Stimulated activated CD4-positive, alpha-beta T cell treated with anti-CD3 and anti-CD28 coated beads, Interleukin-1b, Interleukin-23, amount 100 ng/mL, for 24 hours (primary cell): ENCODE measurements at places on chromosomes 2 and 18.

- DNase-seq: no peak
Observed at GRCh38 chr2:220445429-220446105, 818.1 kb downstream of the SLC4A3 start.

DNA sequence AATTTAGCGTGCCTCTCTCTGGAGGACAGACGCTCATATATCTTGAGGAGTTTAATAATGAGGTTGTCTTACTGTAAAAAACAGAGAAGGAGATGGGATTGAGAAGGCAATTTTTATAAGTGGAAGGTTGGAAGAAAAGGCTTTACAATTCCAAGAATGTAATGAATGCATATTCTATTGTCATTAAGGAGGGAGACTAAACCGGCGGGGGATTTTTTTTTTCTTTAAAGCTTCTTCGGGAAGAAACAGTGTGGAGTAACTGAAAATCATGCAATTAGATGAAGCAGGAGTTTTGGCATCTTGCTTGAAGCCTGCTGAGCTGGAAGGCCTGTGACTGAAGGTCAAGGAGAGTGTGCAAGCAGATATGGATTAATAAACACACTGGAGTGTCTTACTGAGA is 124.4 kb downstream of the HRH4 start:
- no peak for DNase-seq

GRCh38 chr2:36245651-36246050 is 109.9 kb upstream of the CRIM1 start:
- no peak for DNase-seq

- no peak for DNase-seq
Observed at GRCh38 chr2:199851883-199852282, 891 bp upstream of the FTCDNL1 start.

GRCh38 chr18:9323750-9324445 is 10.7 kb upstream of the TWSG1 start:
- no peak for DNase-seq

GRCh38 chr2:191696001-191696400 is 18.1 kb downstream of the NABP1 start:
- no peak for DNase-seq

DNA sequence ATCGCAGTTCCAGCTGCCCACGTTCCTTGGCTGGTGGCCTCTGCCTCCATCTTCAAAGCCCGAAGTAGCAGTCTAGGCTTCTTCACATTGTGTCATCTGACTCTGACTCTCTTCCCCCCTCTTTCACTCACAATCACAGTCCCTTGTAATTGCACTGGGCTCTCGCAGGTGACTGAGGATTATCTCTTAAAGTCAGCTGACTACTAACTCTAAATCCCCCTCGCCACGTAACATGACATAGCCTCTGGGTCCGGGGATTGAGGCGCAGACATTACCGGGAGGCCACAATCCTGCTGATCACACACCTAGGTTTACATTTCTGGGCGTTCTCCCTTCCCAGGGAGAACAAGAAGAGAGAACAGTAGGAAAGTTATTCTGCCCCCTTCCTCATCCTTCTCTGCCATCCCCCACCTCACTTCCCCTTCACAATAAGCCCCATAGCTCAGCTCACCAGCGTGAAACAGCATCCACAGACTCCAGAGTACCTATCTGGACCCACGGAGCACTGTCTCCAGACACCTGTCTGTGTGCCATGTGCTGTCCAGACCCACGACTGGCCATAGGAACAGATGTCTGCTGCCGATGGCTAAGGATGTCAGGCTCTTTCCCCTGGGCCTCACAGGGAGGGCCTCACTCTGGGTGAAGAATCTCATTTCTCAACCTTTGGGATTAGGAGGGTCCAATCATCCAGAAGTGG is 64.3 kb upstream of the FZD7 start:
- DNase-seq: no peak

- no peak for DNase-seq
Observed at GRCh38 chr2:17717666-17718065, 35.9 kb downstream of the SMC6 start.

- DNase-seq: no peak
Observed at GRCh38 chr2:238423561-238424312, 3.0 kb upstream of the ASB1 start.
